T-helper 2 cell treated with Interferon-gamma antibody and Interleukin-4, amounts not matched to agents 5 μg/mL and 100 μg/mL, for 36 hours (primary cell): ENCODE measurements at places on chromosomes 5 and 9.

GRCh38 chr9:116549061-116549664 is 137.9 kb upstream of the TRIM32 start:
- no peak for DNase-seq

GRCh38 chr9:71003346-71003745 is 118.1 kb downstream of the TRPM3 start:
- no peak for DNase-seq

GRCh38 chr5:113340537-113340936 is 94.3 kb downstream of the TSSK1B start:
- no peak for DNase-seq

DNA sequence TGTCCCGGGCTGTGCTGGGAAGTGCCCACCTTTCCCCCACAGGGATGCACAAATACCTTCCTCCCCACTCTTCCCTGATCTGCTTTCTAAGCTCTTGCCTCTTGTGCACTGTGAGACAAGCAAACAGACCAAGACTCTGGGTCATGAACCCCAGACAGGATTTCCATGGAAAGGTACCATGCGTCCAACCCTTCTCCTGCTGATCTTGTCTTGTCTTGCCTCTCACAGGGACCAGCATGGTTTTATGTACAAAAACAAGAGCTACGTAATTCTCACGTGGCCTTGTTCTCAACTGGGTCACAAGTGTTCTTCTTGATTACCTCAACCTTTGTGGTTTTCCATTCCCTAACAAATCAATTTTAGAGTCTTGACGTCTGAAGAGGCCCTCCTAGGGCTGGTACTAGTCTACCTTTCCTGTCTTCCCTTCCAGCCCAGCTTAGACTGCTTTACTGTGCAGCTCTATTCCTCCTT is 176.5 kb upstream of the MAP3K1 start:
- no peak for DNase-seq

- peak; percentile 8 for DNase-seq
Observed at GRCh38 chr5:96177303-96177869, 215.7 kb upstream of the ELL2 start.

DNA sequence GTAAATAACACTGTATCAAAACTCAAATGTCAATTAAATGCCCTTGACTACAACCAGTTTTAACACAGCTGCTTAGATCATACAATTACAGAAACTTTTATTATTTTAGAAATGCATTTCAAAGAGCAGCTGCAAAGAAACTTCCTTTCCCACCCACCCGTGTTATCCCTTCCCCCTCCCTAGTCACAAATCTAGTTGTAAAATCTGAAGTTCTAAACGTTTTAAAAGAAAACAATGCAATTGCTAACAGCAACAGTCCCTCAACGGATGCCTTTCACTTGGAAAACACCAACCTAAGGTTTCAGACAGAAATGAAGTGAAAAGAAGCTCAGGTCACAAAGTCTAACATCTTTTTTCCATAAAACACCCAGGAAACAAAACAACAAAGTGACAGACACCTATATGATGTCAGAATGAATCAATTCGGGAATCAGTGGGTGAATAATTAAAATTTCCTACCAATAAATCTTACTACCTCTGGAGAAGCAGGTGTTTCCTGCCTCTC is 100.3 kb downstream of the FBXW11 start:
- DNase-seq = no peak

DNA sequence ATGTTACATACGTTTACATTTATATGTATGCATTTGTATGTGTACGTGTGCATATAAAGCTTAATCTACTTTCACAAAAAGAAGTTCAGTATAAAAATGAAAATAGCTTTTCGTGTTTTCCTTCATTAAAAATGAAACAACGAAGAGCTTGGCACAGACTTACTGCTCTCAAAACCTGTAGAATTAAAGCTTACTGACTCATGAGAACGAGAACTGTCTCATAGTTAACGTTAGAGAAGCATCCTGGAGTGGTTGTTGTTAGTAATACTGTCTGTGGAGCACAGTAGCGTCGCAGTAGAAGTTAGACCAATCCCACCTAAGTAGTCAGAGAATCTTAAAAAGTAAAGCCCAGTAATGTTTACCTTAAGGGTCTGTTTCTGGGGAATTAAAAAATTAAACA is 1.3 kb downstream of the MAT2B start:
- no peak for DNase-seq

GRCh38 chr9:80952363-80952922 is 736.9 kb downstream of the TLE1 start:
- no peak for DNase-seq

- DNase-seq = no peak
Observed at GRCh38 chr9:119003882-119004617, 365.2 kb downstream of the BRINP1 start.

DNA sequence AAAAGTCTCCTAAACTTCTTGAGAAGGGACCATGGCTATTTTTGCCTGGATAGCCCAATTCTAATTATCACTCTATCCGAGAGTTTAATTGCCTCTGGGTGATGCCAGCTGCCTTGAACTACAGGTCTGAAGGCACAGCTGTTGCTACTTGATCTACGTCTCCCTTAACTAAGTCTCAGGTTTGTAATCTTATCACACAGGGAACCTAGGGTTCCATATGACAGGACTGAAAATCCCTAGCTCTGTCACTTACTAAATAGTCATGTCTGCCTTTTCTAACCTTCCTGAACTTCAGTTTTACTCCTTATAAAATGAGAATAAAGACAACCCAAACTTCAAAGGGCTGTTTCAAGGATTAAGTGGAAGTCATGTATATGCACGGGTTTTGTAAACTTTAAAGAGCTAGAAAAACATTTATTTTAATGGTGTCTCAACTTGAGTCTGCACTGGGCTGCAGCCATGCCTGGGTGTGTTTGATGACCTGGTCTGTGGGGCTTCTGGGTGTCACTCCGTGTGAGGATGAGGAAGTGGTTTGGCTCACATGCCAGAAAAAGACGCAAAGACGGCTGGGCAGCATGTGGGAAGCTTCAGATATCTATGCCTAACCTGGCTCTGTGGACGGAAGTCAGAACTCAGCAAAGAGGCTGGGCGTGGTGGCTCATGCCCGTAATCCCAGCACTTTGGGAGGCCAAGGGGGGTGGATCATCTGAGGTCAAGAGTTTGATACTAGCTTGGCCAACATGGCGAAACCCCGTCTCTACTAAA is 129.3 kb upstream of the SLC44A1 start:
- DNase-seq = no peak

- DNase-seq = no peak
Observed at GRCh38 chr5:2960294-2960693, 208.8 kb upstream of the IRX2 start.

GRCh38 chr5:21254161-21254560 is 1266.2 kb upstream of the CDH18 start:
- no peak for DNase-seq

- DNase-seq = no peak
Observed at GRCh38 chr5:159496773-159497172, 166.5 kb upstream of the IL12B start.

DNA sequence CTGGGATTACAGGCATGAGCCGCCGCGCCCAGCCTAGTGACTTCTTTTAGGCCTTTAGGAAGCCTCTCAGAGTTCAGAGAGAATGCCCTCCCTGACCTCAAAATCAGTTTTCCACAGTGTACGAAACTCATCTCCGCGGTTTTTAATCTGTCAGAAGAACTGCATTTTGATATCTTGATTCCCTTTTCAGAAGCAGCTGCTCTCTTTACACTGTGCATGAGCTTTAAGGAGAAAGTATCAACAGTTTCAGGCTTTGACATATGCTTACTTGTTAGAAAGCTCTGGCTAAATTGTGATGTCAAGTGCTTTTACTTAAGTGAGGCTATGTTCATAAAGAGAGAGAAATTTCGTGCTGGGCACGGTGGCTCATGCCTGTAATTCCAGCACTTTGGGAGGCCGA is 74.6 kb downstream of the USP20 start:
- DNase-seq = no peak

DNA sequence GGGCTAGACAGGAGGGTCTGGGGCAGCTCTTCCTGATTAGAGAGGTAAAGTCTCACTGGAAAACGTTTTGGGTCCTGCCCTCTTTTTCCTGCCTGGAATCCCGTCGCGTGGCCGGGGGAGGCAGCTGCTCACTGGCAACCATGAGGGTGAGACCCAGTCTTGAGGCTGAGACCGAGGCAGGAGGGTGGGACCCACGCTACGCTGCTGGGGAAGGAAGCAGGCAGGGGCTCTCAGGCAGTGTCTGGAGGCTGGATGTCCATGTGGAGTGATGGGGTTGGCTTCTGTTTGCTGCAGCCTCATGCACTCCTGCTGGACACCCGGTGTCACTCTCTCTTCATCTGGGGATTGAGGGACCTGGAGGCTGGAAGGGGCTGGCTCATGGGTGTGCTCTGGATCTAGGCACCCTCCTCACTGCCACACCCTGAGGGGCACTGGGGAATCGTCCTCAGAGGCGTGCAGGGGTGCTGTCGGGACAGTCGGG is 11.3 kb upstream of the SLC2A6 start:
- DNase-seq = no peak

DNA sequence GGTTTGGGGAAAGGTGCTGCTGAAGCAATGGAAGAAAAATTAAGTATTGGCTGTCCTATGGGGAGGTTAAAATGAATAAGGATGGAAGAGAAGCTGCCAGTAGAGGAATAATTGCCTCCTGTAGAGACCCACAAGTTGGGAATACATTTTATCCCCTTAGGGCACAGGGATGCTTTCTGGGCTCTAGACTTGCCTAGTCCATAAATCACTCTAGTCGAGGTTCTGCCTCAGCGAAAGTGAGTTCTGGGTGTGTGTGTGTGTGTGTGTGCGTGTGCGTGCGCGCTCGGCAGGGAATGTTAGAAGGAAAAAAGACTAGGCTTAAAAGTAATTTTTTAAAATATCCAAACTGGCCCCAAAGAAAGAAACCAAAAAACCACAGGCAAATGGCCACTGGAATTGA is 291.6 kb downstream of the DOCK8 start:
- DNase-seq = no peak

- DNase-seq = no peak
Observed at GRCh38 chr9:115650768-115651167, 502.8 kb upstream of the PAPPA start.

- no peak for DNase-seq
Observed at GRCh38 chr5:118796081-118796480, 192.3 kb downstream of the DTWD2 start.

DNA sequence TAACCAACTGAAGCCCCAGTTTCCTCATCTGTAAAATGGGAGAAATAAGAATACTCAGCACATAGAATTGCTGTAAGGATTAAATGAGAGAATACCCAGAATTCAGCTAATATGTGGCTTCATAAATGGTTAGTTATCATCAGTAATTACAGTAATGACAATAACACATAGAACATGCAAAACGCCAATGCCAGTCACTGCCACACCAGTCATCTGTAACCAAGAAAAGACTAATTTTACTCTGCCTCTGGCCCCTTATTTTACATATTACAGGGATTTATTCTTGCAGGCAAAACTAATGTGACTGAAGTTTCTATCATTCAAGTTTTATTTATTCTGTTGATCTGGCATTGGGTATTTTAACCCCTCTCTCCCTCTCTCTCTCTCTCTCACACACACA is 46.5 kb downstream of the EBF1 start:
- no peak for DNase-seq

- no peak for DNase-seq
Observed at GRCh38 chr5:105428451-105429380, 1866.1 kb upstream of the NUDT12 start.
